Aorta (tissue), 5 donors: ENCODE measurements at places on chromosomes 12 and 14. TPM values are rescaled to one million over a fixed set of nuclear protein-coding genes. Genes with fewer than 3 reads are reported as not detected.

DNA sequence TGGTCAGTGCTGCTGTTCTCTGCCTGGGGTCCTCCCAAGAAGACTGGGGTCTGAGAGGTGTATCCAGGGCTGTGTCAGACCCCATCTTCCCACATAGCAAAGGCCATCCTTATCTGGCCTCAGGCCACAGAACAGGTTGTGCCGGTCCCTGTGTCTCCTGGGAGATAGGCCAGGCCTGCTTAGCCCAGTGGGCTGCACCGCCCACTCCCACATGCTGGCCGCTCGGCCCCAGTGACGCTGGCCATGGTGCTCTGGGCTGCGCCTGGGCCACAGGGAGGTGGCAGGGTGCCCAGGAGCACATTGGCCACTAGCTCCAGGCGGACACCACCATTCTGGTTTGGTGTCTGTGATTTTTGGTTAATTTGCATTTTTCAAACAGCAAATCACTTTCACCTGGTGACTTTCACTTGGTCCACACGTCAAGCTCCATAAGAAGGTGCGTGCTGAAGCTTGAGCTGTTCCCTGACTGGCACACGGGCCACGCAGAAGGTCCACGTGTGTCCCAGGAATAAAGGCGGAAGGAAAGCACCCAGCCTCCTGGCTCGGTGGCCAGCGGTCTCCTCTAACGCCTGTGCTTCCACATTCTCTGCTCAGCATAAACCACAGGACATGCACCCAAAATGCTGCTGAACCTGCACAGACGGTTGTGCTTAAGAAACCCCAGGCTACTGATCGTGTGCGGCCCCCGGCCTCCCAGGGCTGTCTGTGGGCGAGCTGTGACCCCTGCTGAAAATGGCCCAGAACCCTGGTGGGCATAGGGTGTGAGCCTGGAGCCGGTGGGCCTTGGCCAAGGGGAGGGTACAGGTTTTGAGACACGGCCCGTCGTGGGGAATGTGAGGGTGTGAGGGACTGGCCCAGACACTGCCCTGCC lies 4.6 kb downstream of the FBRSL1 start:
- no peaks in the 10 kb centered on the region for H3K27me3 ChIP-seq
- no peak for DNase-seq
- H3K4me1 ChIP-seq: peaks cover 2% of the 10 kb centered on the region
- H3K4me3 ChIP-seq: no peak overlapping the region
- no peaks in the 10 kb centered on the region for H3K36me3 ChIP-seq

The PPP4R4 gene
- total RNA-seq: 0.93 TPM

GRCh38 chr12:89529738-89530137 lies 3.9 kb upstream of the POC1B start:
- no peak for DNase-seq
- H3K27ac ChIP-seq: no peak overlapping the region

DNA sequence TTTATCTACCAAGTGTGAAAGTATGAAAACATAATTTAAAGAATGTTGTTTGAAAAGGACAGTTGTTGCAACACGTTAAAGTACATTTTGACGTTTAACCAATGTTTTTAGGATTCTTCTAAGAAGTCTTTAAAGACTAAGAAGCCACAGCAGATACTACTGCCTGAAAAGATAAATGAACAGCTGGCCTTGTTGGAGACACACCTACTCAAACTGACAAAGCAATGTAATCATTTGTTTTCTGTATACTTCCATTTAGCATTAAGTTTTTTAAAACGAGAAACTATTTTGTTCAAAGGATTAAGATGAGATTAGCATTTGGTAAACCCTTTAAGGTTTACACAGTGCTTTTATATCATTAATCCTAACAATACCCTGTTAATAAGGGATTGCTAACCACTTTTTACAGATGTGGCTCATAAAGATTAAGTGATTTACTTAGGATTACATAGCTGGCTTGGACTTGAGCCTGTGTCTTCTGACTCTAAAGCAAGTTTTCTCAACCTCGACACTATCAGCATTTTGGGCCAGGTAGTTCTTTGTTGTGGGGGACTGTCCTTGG lies 134.4 kb downstream of the CFAP54 start:
- no peak for DNase-seq
- no peak overlapping the region for H3K27ac ChIP-seq
- H3K4me3 ChIP-seq: no peak overlapping the region
- no peaks in the 10 kb centered on the region for H3K27me3 ChIP-seq

The STAB2 gene
- 0.45 TPM for total RNA-seq

The MYO1H gene
- not detected for total RNA-seq

The PLA2G1B gene
- 1.2 TPM for total RNA-seq

GRCh38 chr14:69291891-69292561 lies 32.1 kb downstream of the GALNT16 start:
- no peaks in the 10 kb centered on the region for H3K4me1 ChIP-seq
- H3K27ac ChIP-seq: no peak overlapping the region
- no peak overlapping the region for H3K4me3 ChIP-seq
- no peaks in the 10 kb centered on the region for H3K36me3 ChIP-seq
- DNase-seq: no peak

- H3K27ac ChIP-seq: no peak overlapping the region
- H3K4me1 ChIP-seq: peaks cover 1% of the 10 kb centered on the region
Observed at GRCh38 chr12:10740182-10740581, 17.1 kb upstream of the YBX3 start.

DNA sequence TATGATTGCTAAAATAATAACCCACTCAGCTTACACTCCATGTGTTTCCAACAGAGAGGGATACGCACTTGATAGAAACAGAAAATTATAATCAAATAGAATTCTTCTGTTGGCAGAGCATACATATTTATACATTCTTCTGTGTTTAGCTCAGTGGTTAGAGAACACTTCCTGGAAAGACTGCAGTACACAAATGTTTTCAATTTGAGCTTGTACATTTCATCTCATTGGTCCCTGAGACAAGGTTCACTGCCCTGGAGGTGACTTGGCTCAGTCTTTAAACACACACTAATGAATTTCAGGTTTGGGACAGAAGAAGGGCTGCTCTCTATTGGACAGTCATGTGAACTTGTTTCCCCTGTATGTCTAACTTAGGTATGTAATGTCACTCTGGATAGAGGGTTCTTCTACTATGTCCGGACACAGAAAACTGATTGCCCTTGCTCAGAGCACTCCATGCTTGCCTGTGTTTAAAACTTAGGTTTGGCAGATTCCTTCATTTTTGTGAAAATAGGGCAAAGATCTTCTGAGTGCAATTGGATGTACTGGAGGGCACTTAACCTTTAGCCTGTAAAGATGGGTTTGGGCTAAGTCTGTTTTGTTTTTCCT lies 22.9 kb downstream of the PROX2 start:
- no peaks in the 10 kb centered on the region for H3K27me3 ChIP-seq
- DNase-seq: no peak
- no peak overlapping the region for H3K27ac ChIP-seq
- no peak overlapping the region for H3K4me3 ChIP-seq

GRCh38 chr12:21675096-21675495 lies 17.5 kb upstream of the LDHB start:
- H3K36me3 ChIP-seq: no peaks in the 10 kb centered on the region
- peaks cover 1% of the 10 kb centered on the region for H3K27me3 ChIP-seq
- no peak for DNase-seq
- no peak overlapping the region for H3K4me3 ChIP-seq
- H3K27ac ChIP-seq: no peak overlapping the region

DNA sequence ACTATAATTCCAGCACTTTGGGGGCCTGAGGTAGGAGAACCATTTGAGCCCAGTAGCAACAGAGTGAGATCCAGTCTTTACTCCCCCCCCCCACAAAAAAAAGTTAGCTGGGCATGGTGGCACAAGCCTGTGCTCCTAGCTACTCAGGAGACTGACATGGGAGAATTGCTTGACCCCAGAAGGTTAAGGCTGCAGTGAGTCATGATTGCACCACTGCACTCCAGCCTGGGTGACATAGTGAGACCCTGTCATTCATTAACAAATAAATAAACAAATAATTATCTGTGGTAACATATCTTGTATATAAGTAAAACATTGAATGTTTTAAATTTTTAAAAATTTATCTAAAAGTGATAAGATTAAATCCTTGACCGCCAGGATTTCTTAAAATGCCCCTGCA lies 4.8 kb downstream of the ENTPD5 start:
- no peak overlapping the region for H3K27ac ChIP-seq
- no peak overlapping the region for H3K4me3 ChIP-seq
- no peaks in the 10 kb centered on the region for H3K36me3 ChIP-seq
- H3K27me3 ChIP-seq: no peaks in the 10 kb centered on the region
